Heart right ventricle (tissue), 16 donors: ENCODE measurements at places on chromosomes 2 and 18.

- DNase-seq = no peak
Measured at GRCh38 chr2:162116352-162116751, 35.7 kb downstream of the GCG start.

DNA sequence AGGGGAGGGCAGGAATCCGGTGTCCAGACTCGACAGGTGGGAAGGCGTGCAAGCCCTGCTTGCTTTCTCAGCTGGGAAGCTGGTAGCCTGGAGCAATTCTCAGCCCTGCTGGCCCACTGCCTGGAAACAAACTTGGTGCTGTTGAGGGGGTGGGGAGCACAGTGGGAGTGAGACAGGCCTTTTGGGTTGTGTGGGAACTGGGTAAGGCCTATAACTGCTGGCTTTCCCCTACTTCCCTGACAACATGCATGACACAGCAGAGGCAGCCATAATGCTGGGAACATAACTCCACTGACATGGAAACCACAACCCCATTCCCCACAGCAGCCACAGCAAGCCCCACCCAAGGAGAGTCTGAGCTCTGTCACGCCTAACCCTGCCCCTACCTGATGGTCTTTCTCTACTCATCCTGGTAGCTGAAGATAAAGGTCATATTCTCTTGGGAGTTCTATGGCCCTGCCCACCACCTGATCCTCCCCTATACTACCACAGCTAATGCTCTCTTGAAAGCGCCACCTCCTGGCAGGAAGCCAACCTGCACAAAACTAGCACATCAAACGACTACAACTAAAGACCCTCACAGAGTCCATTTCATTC is 122.9 kb upstream of the ACVR1C start:
- DNase-seq = no peak

- peak; percentile 15 for DNase-seq
Measured at GRCh38 chr2:240462073-240462706, 26.7 kb downstream of the GPC1 start.

DNA sequence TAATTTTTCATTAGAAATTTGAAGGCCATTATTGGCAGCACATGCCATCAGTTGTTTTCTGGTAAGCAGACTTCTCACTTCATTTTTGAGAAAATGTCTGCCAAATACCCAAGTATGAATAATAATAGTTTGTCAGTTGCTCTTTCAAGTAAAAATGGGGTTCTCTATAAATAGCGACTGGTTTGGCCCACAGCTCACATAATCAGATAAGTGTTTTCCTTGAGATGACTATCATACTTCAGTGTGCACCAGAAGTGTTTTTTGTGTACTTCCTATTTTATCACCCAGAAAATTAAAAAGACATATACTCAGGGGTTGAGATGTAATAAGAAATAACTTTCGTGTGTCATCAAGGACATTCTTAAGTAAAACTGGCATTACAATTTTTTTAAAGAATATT is 147.1 kb downstream of the PHLPP1 start:
- DNase-seq = no peak

DNA sequence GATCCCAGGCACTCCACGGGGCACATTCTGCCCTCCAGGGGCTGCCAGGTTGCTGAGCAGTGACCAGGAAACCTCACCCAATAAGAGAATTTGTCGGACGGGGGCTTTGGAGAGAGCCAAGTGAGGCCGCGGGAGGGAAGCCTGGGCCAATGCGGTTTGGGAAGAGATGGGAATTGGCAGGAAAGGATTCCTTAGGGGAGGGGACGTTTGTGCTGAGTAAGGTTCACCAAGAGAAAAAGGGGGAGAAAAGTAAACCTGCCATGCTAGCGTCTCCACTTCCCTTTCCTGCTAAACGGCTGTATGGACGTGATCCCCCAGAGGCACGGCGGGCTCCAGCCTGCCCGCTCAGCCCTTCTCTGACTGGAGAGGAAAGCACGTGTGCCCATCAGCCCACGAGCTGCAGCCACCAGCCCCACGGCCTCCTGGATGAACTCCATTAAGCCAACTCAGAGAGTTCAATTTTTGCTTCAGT is 194.4 kb upstream of the ID2 start:
- no peak for DNase-seq

DNA sequence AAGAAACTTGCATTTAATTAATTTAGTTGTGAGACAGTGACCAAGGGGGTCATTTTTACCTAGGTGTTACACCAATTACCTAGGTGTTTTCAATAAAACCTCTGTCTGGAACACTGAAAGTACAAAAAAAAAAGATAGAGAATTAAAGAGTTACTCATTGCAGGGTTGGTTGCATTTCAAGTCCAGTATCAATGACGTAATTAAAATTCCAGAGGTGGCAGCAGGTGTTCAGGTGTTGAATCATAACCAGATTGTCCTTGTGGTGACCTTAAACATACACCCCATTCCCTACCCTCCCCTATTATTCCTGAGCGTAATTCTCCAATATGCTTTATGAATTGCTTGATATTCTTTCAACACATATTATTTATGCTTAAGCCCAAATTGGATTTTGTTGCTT is 352.0 kb upstream of the SLC8A1 start:
- no peak for DNase-seq

DNA sequence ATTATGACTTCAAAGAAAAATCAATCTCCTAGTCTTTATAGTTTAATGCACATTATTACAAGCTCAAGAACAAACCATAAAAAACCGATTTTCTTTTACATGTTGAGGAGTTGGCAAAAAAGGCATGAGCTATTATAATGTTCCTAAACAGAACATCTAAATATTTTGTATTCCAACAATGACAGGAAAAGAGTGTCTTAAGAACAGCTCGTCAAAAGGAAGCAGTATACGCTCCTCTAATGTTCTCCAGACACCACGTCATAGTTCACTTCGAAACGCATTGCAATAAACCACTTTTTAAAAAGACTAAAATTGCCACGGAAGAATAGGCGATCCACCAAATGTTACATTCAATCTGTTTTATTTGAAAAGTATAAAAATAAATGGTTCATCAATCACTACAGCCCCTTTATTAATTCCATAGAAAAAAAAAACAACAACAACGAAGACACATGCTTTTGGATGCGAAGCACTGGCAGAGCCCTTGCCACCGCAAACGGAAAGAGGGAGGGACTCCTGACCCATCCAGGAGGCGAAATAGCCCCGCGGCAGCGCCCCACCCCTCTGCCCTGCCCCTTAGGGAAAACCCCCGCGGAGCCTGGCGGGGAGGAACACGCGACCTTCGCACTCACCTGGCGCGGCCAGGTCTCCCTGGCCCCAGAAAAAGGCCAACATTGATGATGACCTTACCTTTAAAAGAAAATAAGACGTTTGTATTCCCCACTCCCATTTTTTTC is 45.8 kb downstream of the MBP start:
- DNase-seq = no peak

DNA sequence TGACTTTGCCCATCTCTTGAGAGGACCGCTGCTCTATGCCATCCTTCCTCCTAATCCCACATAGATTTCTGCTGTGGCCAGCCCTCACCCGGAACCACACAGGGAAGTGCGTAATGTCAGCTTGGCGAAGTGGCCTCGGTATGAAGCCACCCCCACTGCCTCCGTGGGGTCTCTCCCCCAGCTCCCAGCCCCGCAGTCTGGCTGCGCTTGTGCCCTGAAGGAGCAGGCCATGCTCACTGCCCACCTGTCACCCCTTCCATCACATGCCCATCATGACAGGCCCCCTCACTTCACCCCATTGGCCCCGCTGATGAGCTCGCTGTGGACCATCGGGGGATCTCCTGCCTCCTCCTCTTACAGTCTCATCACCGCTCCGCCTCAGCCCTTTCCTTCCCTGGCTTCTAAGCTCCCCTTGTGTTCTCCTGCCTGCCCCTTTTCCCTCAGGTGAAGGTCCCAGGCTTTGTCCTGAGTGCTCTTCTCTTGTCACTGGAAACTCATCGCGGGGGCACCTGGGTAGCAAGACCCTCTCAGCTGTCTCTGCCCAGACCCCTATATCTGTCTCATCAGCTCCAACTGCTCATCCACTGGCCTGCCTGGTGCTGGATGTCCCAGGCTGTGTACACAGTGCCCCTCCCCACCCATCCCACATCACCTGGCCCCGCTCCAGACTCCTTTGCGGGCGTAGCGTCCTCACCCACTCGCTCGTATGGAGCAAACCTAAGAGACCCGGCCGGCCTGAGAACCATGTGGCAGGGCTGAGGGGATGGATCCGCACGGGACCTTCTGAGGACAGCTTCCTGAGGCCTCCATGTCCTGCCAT is 81.7 kb downstream of the GLI2 start:
- no peak for DNase-seq

GRCh38 chr2:199798831-199799580 is 52.0 kb downstream of the FTCDNL1 start:
- DNase-seq = peak; percentile 10

DNA sequence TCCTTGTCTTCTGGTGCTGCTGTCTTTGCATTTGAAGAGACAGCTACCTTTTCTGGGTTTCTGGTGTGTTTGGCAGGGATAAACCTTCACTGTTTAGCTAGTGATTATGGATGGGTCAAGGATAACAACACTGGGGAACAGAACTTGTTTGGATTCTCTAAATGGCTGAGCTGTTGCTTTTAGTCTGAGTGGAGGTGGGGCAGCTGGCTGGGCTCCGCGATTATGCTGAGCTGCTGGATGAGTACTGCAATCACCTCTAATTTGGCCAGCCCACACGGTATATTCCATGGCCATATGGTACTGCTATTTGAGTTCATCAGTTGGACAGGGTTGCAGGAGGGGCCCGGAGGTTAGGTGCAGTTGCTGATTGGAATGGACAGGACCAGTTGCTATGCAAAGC is 361.6 kb upstream of the TFPI start:
- DNase-seq = no peak

- peak; percentile 65 for DNase-seq
Measured at GRCh38 chr2:234335661-234336228, 161.1 kb downstream of the ARL4C start.

GRCh38 chr18:77069931-77070330 is 62.7 kb downstream of the MBP start:
- DNase-seq = no peak

GRCh38 chr2:241289053-241289452 is 26.4 kb downstream of the HDLBP start:
- no peak for DNase-seq
